ENCODE measurements at places on chromosomes 2 and 18. TPM values are rescaled to one million over a fixed set of nuclear protein-coding genes. Genes with fewer than 3 reads are reported as not detected.
A peak's percentile ranks its signal among the peaks of the same experiment; 100 is the strongest.

SERPINB10 gene
- not detected for total RNA-seq

TNFRSF11A gene
- total RNA-seq = not detected

PAX8 gene
- not detected for total RNA-seq

ABCG5 gene
- total RNA-seq = not detected

DNA sequence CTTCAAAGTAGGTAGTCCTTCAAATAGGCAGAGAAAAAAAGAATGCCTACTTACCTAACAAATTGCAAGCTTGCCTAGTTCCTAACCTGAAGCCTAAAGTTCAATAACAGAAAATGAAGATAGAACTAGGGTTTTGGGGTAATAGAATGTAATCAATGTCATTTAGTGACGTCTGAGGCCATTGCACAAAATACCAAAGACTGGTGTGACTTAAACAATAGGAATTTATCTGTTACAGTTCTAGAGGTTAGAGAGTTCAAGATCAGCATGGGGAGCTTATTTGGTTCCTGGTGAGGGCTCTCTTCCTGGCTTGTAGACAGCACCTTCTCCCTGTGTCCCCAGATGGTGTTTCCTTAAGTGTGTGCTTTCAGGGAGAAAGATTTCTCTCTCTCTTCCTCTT is 4.7 kb upstream of the NPC1 start:
- DNase-seq = peak; percentile 4
- H3K27me3 ChIP-seq = no peaks in the 10 kb centered on the region
- peaks cover 3% of the 10 kb centered on the region for H3K4me1 ChIP-seq

- DNase-seq = no peak
- H3K4me3 ChIP-seq = no peak overlapping the region
- no peak overlapping the region for H3K27ac ChIP-seq
Measured at GRCh38 chr2:101801496-101801895, 104.0 kb downstream of the MAP4K4 start.

GRCh38 chr2:113828049-113828742 is 61.7 kb upstream of the ACTR3 start:
- H3K4me3 ChIP-seq = no peak overlapping the region
- H3K27me3 ChIP-seq = peaks cover 8% of the 10 kb centered on the region
- H3K27ac ChIP-seq = no peak overlapping the region
- H3K4me1 ChIP-seq = no peaks in the 10 kb centered on the region
- H3K36me3 ChIP-seq = no peaks in the 10 kb centered on the region
- no peak for DNase-seq

- no peaks in the 10 kb centered on the region for H3K36me3 ChIP-seq
- H3K27ac ChIP-seq = no peak overlapping the region
- no peak overlapping the region for H3K4me3 ChIP-seq
- H3K4me1 ChIP-seq = no peaks in the 10 kb centered on the region
- no peak for DNase-seq
- peaks cover 4% of the 10 kb centered on the region for H3K27me3 ChIP-seq
Measured at GRCh38 chr2:194464964-194465638, 1191.9 kb upstream of the SLC39A10 start.

DNA sequence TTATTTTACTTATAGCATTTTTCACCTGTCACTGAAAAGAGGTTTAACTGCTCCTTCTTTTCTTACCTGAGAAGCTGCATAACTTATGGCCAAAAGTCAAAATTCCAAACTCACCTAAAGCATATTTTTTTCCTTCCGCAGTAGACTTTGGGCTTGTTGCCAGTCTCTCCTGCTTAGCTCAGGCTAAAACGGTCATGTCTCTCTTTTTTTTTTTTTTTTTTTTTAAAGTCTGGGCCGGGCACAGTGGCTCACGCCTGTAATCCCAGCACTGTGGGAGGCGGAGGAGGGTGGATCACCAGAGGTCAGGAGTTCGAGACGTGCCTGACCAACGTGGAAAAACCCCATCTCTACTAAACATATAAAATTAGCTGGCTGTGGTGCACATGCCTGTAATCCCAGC is 113.5 kb downstream of the RTN4 start:
- H3K36me3 ChIP-seq = no peaks in the 10 kb centered on the region
- no peak overlapping the region for H3K4me3 ChIP-seq
- no peak overlapping the region for H3K27ac ChIP-seq
- no peak for DNase-seq

DNA sequence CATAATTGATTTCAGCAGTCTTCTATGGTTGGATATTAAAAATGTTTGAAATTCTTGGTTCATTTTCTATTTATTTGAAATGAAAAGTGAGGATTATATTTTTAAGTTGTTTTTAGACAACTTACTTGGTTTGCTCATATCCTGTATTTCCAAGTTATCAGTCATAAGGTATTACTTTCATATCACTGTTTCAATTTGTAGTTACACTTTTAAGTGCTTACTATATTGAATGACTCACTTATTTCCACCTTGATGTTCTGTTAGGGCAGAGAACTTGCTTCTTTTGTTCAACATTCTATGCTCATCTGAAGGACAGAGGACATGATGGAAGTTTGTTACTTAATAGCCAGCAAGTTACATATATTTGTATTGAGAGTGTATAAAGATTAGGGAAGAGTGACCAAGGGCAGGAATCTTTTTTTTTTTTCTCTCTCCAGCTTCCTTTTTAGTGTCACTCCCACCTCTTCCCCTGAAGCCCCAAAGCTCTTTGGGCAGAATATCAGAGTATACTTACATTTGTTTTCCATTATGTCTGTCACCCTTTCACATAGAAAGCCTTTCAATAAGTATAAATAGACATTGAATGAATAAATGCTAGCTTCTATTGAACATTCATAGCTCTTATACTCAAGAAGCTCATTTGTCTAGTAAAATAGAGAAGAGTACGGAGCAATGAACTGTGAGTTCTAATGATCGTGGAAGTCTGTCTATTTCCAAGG is 28.1 kb downstream of the PIK3C3 start:
- no peaks in the 10 kb centered on the region for H3K27me3 ChIP-seq
- DNase-seq = no peak
- H3K4me3 ChIP-seq = no peak overlapping the region
- peaks cover 2% of the 10 kb centered on the region for H3K4me1 ChIP-seq
- H3K36me3 ChIP-seq = peaks cover 21% of the 10 kb centered on the region

GRCh38 chr2:17846676-17847075 is 30.4 kb downstream of the MSGN1 start:
- no peak for DNase-seq
- peaks cover 17% of the 10 kb centered on the region for H3K27me3 ChIP-seq
- no peak overlapping the region for H3K4me3 ChIP-seq
- H3K36me3 ChIP-seq = no peaks in the 10 kb centered on the region
